ENCODE measurements at places on chromosomes 4 and X.

GRCh38 chr4:3026540-3026939, 47.8 kb downstream of the HTT-AS start:
- DNase-seq, result no peak

DNA sequence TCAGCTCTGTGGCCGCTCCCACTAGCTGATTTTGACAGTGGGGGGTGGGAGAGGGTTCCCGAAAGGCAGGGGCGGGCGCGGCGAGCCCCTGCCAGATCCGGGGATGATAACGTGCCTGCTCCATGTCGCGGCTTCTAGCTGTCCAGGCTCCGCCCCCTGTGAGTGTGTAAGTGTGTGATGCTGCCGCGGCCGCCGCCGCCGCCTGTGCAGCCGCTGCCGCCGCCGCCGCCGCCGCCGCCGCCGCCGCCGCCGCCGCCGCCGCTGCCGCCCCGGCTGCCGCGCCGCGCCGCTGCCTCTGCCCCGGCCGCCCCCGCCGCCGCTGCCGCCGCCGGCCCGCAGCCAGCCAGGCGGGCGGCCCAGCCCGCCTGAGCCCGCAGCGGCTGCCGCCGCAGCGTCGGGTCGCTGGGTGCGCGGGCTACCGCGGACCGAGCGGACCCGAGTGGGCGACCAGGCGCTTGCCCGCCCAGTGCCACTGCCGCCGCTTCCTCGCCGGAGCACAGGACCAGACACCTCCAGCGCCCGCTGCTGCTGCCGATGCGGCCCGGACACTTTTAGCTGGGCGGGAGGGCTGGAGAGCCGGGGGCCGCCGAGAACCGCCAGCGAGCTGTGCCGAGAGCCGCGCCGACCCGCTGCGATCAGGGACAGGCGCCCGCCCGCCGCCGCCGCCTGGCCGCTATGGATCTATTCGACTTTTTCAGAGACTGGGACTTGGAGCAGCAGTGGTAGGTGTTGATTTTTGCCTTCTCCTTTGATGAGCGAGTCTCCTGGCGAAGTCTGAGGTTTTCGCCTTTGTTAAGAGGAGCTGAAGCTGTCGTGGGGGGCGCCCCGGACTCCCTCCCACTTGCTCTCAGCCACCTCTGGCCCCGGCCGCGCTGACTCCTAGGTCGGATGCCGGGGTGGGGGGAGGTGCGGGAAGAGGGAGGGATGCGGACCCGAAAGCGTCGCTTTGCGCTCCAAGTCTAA, at the start of gene AFF2:
Gene AFF2 (plus strand): TSS at position 195 of the 963 bp plus-strand sequence. CDS start 481 bp downstream, at position 676.
- no peak for DNase-seq

- no peak for DNase-seq
These were observed 8.8 kb upstream of the C1GALT1C1 start for GRCh38 chrX:120638619-120639018.

- DNase-seq, result no peak
These were observed 111.9 kb downstream of the PHKA2 start for GRCh38 chrX:18871970-18872369.

- DNase-seq, result no peak
These were observed 768 bp upstream of the CDKL5 start for GRCh38 chrX:18424482-18425198.

DNA sequence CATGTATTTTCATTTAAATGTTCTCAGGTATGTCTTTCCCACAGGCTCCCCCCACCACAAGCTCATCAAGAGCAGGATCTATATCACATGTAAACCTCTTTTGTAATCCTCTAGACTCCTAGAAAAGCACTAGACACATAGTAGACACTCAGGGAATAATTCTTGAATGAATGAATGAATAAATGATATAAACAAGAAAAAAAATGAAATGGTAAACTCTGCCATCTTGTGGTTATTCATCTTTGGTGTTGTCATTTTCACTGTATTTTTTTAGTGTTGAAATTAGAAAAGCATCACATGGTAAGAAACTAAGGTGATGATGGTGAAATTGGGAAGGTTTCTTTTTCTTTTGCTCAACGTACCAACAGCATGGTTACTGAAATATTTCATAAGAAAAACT, 34.2 kb upstream of the C1GALT1C1 start:
- no peak for DNase-seq

DNA sequence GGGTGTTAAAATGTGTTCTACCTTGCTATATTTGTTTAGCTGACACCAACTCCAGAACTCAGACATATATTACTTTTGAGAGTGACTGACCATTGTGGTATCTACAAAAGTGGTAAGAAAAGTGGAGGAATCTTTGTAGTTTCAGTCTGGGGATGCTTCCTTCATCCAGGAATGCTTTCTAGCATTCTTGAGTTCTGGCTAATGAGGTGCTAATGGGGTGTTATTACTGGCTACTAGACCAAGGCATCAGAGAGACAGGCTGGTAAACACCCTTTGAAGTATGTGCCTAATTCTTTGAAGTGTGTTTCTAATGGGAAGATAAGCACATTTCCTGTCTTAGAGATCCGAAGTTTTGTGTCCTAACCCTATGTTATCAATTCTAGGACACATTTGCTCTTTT, 310.4 kb downstream of the SPRY1 start:
- DNase-seq, result no peak

DNA sequence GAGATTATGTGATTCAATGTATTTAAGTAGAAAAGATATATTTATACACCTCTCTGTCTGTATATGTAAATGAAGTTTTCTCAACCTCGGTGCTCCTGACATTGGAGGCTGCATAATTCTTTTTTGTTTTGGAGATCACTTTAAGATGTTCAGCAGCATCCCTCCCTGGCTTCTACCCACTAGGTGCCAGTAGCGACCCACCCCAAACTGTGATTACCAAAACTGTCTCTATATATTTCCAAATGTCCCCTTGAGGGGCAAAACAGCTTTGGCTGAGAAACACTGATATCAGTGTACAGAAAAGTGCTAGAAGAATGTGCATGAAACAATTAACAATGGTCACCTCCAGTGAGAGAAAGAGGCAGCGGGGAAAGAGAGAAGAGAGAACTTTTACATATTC, 51.2 kb downstream of the DCX start:
- no peak for DNase-seq

DNA sequence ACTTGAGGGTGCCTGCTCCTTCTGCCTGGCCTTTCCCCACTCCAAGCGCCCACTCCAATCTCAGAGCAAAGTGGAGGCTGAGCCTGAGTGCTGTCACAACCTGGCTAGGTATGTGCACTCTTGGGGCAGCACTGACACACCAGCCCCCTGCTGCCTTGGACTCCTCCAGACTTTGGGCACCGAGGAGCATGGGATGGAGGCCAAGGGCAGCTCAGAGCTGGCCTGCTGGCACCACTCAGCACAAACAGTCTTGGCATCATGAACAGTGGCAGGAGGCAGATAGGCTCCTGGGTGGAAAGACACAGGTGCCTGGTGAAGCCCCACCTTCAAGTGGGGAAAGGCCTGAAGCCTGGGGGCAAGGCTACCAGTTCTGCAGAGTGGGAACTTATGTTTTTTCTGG, 91.8 kb downstream of the KCNIP4 start:
- DNase-seq, result no peak

DNA sequence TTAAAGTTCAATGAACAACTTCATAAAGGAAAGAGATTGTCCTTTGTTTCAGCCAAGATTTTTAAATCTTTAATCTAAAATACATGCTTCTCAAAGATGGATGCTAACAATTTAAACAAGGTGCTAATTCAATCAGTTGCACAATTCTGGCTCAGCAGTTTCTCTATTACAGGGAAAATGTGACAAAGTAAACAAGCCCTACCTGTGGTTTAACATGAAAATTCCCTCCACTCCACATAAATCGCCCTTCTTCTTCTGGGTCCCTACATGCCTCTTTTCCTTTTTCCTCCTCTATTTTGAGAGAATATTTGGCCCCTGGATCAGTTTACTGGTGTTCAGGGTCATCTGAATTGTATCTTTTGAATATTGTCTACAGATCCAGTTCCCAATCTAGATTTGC, 80.6 kb downstream of the FRYL start:
- no peak for DNase-seq

DNA sequence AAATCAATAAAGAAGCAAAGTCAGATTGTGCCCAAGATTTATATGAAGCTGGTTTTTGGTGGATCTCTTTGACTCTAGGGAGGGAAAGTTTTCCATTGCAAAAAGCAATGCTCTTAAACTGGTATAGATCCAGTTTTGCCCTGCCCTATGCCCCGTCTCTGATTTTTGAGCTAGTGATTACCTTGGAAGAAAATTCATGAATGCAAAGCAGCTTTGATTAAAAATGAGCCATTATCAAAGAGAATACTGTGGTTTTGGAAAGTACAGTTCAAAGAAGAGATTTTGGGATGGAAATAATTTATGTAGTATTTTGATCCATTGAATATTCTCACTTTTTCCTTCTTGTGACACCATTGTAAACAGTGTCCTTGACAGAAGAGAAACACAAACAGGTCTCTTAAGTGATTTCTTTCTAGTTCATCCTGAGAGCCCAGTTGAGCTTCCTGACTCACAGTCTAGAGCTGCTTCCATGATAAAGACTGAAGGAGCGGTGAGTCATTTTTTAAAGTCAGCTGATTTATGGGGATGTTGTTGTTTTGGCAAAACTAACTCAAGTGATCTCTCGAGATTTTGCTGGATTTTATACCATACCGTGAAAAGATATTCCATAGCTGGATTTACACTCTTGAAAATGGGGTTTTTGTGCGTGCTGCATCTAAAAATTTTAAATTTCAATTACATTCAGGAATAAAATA, 76.7 kb downstream of the AFF1 start:
- DNase-seq, result no peak

DNA sequence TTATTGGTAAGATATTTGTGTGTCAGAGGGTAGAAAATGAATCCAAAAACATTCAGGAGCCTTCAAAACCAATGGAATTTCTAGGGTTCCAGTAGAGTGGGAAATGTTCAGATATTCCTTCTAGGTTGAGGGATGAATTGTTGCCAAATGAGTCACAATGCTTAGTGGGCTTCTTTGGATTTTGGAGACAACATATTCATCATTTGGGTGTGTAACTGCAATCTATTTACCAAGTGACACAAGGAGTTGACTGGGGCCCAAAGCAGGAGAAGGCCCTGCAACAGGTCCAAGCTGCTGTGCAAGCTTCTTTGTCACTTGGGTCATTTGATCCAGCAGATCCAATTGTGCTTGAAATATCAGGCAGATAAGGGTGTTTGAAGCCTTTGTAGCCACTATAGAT, 551.5 kb upstream of the PITX2 start:
- DNase-seq, result no peak

GRCh38 chrX:148541584-148541940, 41.1 kb downstream of the AFF2 start:
- no peak for DNase-seq

- no peak for DNase-seq
These were observed 134.3 kb downstream of the APBB2 start for GRCh38 chr4:41079881-41080560.

- DNase-seq, result no peak
These were observed 191.4 kb downstream of the TSPAN5 start for GRCh38 chr4:98466868-98467599.

GRCh38 chr4:35541146-35541887, 703.0 kb downstream of the ARAP2 start:
- no peak for DNase-seq
